ENCODE measurements at places on chromosomes 2 and 18.

DNA sequence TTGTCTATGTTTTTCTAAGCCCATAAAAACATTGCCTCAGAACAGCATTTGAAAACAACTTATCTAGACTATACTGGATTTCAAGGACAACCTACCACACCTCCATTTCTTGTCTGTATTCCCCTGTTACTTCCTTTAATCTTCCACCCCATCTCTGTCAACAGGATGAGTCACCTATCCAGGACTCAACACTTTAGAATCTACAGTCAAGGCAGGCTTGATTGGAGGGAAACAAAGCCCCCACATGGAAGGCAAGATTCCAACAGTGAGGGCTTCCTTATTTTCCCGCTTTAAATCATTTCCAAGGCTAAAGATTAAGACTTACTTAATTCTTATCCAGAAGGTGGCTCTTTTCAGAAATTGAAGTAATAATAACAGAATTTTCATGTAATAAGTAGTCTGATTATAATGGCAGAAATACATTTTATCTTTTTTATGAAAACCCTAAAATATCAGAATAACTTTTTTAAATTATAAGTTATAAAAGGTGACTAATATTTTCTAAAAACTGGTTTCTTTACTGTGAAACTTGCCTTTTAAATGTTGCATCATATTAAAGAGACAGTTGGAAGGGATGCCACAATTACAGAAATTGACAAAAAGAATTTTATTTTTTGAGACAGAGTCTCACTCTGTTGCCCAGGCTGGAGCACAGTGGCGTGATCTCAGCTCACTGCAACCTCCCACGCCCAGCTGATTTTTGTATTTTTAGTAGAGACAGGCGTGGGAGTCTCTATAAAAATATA is 138.7 kb upstream of the CCDC150 start:
- no peak for DNase-seq

- no peak for DNase-seq
These were observed 173.9 kb upstream of the RAB12 start for GRCh38 chr18:8435376-8435775.

- DNase-seq = no peak
These were observed 541.1 kb downstream of the SATB2 start for GRCh38 chr2:198916548-198917080.

- DNase-seq = no peak
These were observed 88.1 kb downstream of the MRPS9 start for GRCh38 chr2:105125920-105126319.

GRCh38 chr2:233693963-233694362 is 1.3 kb downstream of the UGT1A6 start:
- DNase-seq = no peak

DNA sequence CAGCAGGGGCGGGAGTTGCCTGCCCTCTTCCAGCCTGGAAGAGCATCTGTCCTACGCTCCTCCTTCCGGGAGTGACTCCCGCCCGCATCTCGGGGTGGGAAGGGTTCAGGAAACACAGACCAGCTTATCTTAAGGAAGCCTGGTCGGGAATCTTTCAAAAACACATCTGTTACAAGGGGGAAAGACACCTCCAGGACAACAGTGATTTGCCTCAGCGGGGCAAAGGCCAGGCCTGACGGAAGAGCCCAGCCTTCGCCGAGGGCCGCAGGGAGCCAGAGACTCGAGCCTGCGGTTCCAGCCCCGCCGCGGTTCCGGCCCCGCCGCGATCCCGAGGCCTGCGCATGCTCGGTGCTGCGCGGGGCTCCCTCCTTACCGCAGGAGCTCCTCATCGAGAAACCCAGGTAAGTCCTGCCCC is 38.1 kb upstream of the TGIF1 start:
- DNase-seq = peak; percentile 28
